ENCODE measurements at places on chromosomes 1 and 21.
A peak's percentile ranks its signal among the peaks of the same experiment; 100 is the strongest.

GRCh38 chr1:85321237-85321964, 45.0 kb upstream of the BCL10 start:
- no peak for DNase-seq

DNA sequence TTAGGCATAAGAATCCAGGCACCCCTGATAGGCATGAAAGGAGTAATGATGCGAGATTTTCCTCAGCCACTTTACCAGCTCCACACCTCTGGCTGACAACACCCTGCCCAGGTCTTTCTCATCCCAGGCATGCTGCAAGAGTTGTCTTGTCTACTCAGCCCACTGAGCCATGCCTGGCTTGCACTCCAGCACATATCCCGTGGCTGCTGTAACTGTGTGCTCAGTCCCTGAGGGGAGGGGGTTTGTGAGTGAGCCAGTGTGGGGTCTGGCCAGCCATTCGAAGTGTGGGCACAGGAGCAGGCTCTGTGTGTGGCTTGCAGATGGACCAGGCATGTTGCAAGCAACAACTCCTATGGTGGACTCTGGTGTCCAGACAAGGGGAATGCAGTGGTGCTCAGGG, 529.6 kb downstream of the ADGRL2 start:
- DNase-seq, result no peak

DNA sequence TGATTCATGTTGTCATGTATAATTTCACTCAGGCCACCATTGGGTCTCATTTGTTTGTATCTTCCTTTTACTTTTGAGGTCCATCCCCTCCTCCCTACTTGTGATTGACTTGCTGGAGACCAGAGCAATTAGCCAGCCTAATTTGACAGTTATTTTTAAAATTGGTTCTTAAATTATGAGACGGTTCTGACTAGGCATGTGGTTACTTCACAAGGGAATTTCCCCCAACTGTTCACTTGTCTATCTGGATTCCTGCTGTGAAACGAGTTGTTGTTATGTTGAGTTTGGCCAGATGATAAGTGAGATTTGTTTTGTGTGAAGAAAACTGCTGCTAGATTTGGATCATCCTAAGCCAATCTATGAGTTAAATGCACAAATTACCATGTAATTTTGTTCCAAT, 359.1 kb downstream of the BARHL2 start:
- no peak for DNase-seq

DNA sequence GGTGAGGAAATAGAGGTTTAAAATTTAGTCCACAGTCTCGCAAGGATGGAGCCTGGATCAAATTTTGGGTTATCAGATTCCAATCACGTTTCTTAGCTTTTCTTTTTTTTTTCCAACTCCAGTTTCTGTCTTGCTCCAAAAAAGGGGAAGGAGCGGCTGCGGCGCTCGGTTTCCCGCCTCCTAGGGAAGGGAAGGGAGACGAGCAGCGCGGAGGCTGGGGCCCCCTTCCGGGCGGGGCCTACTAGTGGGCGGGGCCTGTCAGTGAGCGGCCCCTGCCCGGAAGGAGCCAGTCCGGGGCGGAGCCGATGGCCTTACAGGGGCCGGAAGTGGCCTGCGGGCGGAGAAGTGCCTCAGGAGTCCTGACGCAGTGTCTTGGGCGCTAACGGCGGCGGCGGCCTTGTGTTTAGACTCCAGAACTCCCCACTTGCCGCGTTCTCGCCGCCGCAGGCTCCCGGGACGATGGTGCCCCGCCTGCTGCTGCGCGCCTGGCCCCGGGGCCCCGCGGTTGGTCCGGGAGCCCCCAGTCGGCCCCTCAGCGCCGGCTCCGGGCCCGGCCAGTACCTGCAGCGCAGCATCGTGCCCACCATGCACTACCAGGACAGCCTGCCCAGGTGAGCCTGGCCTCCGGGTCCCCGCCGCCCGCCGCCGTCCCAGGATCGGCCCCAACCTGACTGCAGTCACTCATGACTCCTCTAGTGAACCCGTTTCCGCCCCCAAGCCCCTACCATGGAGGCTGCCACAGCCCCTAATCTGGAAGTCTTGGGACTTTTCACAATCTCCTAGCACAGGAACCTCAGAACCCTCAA, at the start of gene CPT2:
TSS of gene CPT2 (plus strand) at position 340 of the 806 bp plus-strand sequence. CDS start at position 460, 120 bp downstream.
- peak; percentile 95 for DNase-seq

DNA sequence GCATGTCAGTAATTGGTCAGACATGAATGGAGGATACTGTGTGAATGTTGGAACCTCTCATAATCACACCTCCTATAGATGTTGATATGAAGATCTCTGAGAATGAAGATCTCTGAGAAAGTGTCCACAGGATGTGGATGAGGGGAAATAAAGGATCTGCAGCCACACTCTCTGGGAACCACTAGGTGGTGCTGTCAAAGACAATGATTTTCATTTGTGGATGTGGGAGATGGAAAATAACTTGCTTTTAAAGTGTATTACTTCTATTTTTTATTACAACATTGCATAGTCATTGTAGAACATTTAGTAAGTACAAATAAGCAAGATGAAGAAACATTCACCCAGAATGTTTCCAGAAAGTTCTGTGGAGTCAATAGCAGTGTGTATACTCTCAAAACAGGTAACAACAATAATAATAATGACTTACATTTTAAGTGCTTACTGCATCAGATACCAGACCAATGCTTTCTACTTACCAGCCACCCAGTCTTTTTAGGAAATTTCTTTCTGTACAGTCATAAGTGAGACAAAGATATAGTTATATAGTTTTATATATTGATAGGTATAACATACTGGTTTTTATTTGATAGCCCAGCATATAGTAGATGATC, 128.2 kb downstream of the ATG4C start:
- no peak for DNase-seq

DNA sequence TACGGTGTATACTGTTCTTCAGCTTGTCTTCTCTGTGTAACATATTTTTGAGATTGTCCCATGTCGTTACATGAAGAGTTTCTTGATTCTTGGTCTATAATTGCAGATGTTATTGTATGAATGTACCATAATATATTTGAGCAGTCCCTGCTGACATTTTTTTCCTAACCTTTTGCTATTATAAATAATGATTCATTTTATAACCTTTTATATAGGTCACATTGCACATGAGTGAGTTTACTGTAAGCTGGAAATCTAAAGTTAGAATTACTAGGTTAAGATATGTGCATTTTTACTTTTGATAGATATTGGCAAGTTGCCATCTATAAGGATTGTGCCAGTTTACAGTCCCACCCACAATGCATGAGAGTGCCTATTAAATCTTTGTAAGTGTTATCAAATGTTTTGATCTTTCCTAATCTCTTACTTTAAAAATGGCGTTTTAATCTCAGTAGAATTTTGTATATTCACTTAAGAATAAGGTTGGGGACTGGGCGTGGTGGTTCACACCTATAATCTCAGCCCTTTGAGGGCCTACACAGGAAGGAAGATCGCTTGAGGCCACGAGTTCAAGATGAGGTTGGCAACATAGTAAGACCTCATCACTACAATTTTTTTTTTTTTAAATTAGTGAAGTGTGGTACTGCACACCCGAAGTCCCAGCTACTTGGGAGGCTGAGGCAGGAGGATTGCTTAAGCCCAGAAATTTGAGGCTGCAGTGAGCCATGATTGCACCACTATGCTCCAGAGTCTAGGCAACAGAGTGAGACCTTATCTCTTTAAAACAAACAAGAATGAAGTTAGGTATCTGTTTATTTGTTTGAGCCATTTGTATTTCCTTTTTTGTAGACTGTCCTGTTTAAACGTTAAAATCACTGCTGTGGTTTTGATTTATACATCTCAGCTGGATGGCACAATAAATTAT, 36.5 kb downstream of the ZMYM1 start:
- DNase-seq, result no peak

- DNase-seq, result no peak
Measured at GRCh38 chr1:60825593-60825992, 256.8 kb upstream of the NFIA start.

DNA sequence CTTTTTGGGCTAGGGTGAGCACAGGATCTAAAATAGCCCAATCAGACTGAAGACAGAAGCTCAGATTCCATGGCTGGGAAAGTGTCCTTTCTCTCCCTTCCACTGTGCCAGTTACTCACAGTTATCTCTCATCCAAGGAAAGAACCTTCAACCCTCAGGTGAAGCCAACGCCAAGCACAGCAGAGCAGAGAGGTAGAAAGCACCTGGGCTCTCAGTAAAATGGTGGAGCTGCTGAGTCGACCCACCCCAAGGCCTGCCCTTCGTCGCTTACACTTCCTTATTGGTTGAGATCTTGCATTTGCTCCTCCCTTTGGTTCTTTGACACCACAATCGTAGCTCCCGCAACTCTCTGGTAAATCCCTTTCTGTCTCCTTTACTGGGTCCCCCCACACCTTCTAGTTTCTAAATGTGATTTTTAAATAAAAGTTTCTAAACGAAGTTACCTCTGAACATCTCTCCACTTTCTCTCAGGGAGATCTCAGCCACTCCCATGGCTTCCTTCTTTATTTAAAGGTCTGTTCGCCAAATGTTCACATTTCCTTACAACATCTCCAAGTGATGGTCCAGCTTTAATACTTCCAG, 27.5 kb upstream of the SLC30A1 start:
- DNase-seq, result peak; percentile 28

GRCh38 chr1:87478231-87478630, 149.6 kb downstream of the LMO4 start:
- DNase-seq, result no peak

GRCh38 chr21:34360488-34361241, 3.1 kb upstream of the KCNE2 start:
- no peak for DNase-seq

- DNase-seq, result no peak
Measured at GRCh38 chr1:185632659-185633423, 101.3 kb upstream of the HMCN1 start.

DNA sequence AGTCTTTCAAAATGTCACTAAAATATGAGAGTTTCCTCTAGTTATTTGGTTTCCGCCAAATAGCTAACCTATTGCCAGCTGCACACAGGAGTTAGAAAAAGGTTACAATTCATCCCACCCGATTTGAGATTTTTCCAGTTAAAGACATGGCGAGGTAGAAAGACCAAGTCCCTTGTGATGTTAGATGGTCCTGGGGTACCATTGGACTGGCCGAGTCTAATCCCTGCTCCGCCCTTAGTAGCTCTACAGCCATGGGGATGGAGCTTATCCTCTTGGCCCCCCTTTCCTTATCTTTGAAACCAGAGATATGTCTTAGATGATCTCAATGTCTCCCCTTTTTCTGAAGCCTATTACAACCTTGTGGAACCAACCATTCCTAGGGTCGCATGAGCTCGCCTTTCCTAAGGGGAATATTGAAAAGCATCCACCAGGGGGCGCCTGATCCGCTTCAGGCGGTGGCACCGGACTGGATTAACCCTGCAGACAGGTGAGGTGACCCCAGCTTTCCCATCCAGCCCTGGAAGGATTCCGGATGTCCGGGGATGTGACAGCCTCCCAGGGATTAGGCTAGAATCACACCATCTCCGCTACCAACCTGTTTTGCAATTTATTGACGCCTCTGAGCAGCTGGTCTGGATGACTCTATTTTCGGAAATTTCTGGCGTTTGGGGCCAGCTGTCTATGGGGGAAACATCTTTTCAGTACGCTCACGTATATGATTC, 68.3 kb upstream of the SIM2 start:
- peak; percentile 69 for DNase-seq

GRCh38 chr1:45016767-45017166, 4.7 kb downstream of the UROD start:
- DNase-seq, result no peak

Data from activated naive CD4-positive, alpha-beta T cell treated with anti-CD3 and anti-CD28 coated beads, Interleukin-2, amount 10 ng/mL, durations not matched to agents 7 days and 5 days (primary cell).